Fibroblast of skin of right biceps (primary cell): ENCODE measurements at places on chromosomes 6 and 20.

- no peak for DNase-seq
Observed at GRCh38 chr20:17624551-17625245, 54.8 kb downstream of the DSTN start.

GRCh38 chr6:10276660-10277287 is 138.1 kb downstream of the TFAP2A start:
- no peak for DNase-seq

GRCh38 chr6:7135755-7136154 is 28.0 kb downstream of the RREB1 start:
- DNase-seq, result no peak

DNA sequence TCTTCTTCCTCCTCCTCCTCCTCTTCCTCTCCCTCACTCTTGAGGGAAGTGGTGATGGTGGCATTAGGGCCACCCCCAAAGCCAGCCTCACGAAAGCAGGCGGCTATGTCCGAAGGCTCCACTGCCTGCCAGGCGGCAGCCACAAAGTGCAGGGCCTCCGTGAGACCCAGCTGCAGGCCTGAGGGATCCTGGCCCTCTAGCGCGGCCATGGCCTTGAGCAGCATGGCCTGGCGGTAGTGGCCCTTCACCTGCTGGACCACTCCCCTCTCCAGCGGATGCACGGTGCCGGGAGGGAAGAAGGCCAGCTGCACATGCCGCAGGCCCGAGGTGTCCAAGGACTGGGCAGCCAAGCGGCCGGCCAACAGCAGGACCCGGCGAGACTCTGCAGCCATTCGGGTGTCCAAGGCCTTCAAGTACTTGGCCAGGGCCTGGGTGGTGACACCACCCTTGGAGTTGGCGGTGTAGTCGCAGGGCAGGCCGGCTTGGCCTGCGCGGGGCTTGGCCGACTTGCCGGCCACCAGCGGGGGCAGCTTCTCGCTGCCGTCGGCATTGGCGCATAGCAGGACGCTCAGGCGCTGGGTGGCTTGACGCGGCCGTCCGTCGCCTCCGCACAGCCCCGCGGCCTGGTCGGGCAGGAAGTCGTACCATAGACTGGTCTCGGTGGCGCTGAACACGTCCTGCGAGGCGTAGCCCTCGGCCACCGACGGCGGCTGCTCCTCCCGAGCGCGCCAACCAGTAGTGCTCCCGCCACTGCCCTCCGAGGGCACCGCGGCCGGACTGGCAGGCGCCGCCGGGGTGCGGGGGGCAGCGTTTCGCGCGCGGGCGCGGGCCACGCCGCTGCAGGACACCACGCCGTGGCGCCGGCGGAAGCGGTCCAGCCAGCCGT is 1.1 kb downstream of the CENPB start:
- DNase-seq, result no peak

DNA sequence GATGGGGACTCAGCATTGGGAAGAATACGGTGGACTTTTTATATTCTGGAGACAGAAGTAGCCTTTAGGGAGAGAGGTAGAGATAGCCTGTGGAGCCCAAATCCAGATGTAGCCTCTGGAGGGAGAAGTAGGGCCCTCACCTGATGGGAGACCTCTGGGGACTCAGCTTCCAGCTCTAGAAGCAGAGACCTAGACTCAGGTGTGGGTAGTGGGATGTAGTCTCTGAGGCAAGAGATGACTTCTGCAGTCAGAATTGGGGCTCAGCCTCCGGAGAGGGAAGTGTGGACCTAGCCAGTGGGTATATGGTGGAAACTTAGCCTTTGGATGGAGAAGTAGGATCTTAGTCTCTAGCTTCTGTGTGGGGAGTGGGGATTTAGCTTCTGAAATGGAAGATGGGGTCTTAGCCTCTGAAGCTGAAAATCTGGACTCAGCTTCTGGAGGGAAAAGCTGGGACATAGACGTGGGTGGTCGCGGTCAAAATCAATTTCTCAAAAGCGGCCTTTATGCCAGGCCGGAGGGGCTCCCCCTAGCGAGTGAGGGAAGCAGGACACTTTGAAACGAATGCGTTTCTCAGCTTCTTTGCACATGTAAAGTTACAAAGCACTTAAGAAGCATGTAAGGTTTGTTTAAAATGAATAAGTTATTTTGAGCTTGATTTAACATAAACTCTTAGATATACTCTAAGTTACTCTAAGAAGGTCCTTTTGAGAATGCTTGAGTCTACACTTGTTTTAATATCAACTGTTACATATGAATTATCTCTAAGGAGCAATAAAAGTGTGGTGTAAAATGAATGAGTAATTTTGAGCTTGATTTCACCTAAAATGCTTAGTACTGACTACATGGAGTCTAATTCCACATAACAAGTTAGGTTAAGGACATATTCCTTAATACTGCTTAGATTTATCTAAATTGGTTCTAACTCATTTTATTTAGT is 12.9 kb upstream of the ZNF343 start:
- peak; percentile 48 for DNase-seq
